ENCODE measurements at places on chromosomes 1 and 21.

GRCh38 chr1:66527686-66528085 lies 6.3 kb upstream of the SGIP1 start:
- DNase-seq = no peak

GRCh38 chr1:245058436-245058835 lies 96.3 kb upstream of the KIF26B start:
- DNase-seq = no peak

- no peak for DNase-seq
Measured at GRCh38 chr1:51340380-51340779, 10.0 kb upstream of the TTC39A start.

GRCh38 chr21:35954066-35954465 lies 106.3 kb downstream of the SETD4 start:
- no peak for DNase-seq

DNA sequence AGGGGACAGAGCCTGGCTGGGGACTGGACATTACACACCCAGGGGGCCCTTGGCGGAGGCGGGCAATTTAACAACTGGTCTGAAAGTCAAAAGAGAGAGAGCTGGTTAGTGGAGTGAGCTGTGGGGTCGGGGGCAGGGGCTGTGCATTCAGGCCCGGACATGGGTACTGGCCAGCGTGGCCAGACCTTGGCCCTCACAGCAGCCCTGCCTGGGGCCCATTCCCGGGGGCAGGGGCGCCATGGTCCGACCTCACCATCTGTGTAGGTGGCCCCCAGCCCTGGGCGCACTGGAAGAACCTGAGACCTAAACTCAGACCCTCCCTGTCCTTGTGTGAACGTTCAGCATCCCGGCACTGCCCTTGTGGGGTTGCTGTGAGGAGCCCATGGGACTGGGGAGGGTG lies 5.0 kb downstream of the CLDN19 start:
- no peak for DNase-seq

DNA sequence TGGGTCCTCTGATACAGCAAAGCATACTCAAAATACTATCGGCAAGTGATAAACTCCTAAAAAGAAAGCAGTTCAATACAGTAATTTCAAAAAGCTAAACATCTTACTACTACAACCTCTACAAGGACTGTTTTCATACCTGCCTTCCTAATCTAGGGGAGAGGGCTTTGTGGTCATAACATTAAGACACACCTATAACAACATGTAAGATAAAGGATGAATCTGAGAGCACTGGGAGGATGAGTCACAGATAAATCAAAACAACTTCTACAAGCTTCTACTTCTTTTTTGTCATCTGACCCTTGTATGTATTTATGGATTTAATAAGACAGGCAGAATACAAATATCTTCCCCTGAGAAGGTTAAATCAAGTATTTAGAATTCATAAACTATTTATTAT lies 40.0 kb downstream of the LTN1 start:
- DNase-seq = no peak

- no peak for DNase-seq
Measured at GRCh38 chr21:19268686-19269085, 865.1 kb upstream of the TMPRSS15 start.

All from NCI-H526 (cell line).